Left forelimb (tissue), 1 donor: ENCODE measurements at places on chromosomes 1 and 21.

DNA sequence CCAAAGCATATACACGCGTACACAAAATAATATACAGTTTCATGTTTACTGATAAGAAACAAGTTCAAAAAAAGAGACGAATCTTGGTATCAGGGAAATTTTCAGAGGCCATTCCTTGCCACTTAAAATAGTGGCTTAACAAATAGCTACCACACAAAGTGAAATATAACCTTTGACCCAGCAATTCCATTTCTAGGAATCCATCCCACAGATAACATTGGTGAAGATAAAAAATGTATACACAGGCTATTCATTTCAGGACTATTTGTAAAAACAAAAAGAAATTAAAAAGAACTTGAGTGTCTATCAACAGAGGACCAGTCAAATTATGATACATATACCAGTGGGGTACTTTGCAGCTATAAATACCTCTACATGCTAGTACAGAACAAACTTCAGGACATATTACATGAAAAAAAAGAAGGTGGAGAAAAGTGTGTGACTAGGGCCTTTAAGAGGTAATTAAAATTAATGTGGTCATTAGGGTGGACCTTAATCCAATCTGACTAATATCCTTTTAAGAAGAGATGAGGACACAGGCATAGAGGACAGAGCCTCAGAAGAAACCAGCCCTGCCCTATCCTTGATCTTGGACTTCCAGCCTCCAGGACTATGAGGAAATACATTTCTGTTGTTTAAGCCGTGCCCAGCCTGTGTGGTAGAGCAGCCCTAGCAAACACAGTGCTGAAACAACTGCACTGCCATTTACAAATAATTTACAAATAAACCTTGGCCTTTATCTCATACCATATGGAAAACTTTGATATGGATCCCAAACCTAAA is 7.8 kb downstream of the UBE2G2 start:
- DNase-seq = no peak

GRCh38 chr21:16583556-16583955 is 853.8 kb downstream of the USP25 start:
- no peak for DNase-seq

DNA sequence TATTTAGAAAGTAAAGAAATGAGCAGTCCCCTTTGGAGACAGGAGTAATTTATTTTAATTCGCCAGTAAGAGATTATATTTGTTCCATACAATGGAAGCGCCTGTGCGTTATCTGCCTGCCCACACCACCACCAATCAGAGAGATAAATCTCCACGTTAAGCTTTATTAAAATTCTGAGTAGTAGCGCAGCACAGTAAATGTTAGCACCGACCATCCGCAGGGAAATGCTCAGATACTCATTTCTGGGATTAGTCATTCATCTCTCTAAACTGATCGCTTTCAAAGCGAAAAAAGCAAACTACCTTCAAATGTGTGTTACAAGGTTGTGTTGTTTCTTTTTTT is 1.2 kb downstream of the ETS2 start:
- DNase-seq = no peak

GRCh38 chr1:201861448-201861847 is 27.2 kb upstream of the SHISA4 start:
- DNase-seq = no peak

GRCh38 chr1:167698313-167698712 is 23.5 kb upstream of the MPZL1 start:
- DNase-seq = no peak

DNA sequence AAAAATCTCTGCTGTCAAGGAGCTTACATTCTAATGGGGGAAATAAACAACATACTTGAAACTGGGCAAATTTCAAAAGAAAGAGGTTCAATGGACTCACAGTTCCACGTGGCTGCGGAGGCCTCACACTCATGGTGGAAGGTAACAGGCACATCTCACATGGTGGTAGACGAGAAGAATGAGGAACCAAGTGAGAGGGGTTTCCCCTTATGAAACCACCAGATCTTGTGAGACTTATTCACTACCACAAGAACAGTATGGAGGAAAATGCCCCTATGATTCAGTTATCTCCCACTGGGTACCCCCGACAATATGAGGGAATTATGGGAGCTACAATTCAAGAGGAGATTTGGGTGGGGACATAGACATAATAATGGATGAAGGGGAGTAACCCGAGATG is 226.4 kb downstream of the ZP4 start:
- DNase-seq = no peak

GRCh38 chr1:15693371-15693770 is 9.3 kb downstream of the PLEKHM2 start:
- no peak for DNase-seq

DNA sequence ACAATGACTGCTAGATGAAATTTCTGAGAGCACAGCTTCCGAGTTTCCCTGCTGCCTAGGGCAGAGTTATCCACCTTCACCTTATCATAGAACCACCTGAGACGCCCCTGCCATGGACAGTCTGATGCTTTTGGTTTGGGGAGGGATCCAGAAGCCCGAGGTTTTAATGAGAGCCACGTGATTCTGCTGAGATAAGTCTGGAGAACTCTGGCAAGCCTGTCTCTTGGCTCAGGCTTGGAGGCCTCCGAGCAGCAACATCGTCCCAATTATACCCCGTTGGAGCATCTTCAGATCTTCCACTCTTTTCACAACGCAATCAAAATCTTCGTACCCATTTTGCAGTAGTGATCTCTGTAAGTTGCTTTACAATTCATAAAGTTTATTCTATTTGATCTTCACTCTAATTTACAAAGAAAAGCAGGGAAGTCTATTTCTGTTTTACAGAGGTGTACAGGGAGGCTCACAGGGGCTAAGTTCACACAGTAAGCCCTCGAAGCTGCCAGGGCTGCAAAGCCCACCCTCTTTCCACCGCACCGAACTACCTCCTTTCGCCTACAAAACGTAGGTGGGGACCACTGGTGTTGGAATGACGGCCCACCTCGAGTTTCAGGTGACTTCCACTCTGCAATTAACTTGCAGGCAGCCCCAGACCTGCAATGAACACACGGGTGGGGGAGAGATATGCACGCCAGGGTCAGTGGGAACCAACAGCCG is 513 bp upstream of the HHAT start:
- DNase-seq = no peak

DNA sequence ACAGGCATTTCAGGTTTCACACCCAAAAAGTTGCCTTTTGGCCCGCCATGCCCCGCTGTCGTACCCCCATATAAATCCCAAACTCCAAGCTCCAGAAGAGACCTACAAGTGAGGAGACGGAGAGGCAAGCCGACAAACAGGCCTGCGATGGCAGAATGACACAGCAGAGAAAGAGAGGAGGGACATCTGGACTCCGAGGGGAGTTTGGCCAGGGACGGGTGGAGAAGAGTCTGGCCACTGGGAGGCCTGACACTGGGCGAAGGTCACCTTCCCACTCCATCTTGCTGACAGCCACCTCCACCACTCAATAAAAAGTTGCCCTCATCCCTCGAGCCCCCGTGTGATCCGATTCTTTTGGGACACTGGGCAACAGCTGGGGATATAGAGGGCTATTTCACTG is 1.9 kb upstream of the CFH start:
- no peak for DNase-seq
